Glutamatergic neuron (in vitro differentiated cells): ENCODE measurements at places on chromosomes 3 and 15. TPM values are rescaled to one million over a fixed set of nuclear protein-coding genes. Genes with fewer than 3 reads are reported as not detected.
A peak's percentile ranks its signal among the peaks of the same experiment; 100 is the strongest.

DNA sequence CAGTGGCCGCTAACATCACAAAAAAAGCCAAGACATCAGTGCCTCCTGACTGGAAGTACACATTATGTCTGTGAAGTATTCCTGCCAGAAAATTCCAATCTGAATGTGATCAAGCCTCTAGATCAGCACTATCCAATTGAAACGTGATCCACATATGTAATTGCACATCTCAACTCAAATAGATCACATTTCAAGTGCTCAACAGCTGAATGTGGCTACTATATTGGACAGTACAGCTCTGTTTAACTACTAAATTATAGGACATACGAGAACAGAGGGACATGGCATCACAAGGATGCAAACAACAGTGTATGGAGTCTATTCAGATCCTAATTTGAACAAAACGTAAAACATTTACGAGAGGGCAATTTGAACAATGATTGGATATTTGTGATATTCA lies 542 bp upstream of the UBAP1L start:
- no peak for DNase-seq

- no peak for DNase-seq
Measured at GRCh38 chr15:33864360-33865075, 103.8 kb upstream of the CHRM5 start.

DNA sequence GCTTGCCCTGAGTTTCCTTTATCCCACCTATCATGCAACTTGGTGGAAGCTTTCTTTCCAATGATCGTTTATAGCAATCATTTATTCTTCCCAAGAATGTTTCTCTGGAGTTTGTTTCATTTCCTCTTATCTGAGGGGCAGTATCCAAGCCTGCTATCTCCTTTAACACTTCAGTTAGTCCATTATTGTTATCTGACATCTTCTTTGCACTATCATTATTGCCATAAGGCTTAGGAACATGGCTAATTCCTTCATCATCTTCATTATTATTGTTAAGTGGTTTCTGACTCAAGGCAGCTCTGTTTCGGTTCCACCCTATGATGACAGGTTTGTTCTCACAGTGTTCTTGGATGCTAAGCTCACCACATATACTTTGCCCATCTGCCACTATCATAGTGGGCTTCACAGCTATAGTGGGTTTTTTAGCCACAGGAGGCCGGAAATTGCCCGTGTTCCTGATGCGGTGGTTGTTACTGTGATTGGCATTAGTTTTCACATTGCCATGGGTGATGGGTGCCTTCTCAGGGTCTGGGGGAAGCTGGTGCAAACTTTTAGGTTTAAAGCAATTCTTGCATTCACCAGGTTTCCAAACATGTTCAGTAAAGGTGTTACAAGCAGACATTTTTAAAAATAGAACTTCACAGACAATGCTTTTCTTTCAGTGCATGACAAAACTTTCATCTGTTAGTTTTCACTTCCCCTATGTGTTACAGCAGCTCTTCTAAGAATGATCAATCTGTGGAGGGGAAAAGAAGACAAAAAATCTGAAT lies 110.6 kb upstream of the TSPAN3 start:
- no peak for DNase-seq

GRCh38 chr3:118817748-118818165 lies 216.9 kb downstream of the IGSF11 start:
- DNase-seq: peak; percentile 48

DNA sequence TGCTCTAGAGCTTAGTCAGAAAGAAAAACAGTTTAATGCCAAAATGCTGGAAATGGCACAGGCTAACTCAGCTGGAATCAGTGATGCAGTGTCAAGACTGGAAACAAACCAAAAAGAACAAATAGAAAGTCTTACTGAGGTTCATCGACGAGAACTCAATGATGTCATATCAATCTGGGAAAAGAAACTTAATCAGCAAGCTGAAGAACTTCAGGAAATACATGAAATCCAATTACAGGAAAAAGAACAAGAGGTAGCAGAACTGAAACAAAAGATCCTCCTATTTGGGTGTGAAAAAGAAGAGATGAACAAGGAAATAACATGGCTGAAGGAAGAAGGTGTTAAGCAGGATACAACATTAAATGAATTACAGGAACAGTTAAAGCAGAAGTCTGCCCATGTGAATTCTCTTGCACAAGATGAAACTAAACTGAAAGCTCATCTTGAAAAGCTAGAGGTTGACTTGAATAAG lies 150.5 kb upstream of the LRRFIP2 start:
- no peak for DNase-seq

GRCh38 chr15:73873889-73874511 lies 636 bp downstream of the TBC1D21 start:
- no peak for DNase-seq

The VGLL3 gene
- total RNA-seq: 0.15 TPM

The CASR gene
- not detected for total RNA-seq
